ENCODE measurements at places on chromosomes 5 and 9.

- peaks cover 5% of the 10 kb centered on the region for H3K27me3 ChIP-seq
- no peak for DNase-seq
- no peaks in the 10 kb centered on the region for H3K4me1 ChIP-seq
- no peak overlapping the region for H3K4me3 ChIP-seq
Measured at GRCh38 chr9:75455444-75455921, 367.2 kb downstream of the OSTF1 start.

DNA sequence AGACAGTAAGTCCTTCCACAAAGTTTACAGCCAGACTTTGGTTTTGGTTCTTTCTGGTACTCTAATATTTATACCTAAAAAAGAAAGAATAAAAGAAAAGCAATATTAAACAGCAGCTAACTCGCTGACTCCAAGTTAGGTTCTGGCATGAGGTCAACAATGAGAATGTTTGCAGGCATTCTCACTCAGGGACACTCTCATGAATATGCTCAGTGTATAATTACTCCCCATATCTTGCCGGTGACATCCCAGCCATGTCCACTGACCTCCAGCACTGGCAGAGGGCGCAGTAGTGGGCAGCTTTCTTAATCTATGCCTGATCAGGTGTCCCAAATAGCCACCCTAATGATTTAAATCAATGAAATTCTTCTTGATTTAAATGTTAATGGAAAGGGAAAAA, 151.5 kb downstream of the BNC2 start:
- no peaks in the 10 kb centered on the region for H3K36me3 ChIP-seq
- H3K4me1 ChIP-seq = peaks cover 4% of the 10 kb centered on the region
- no peak overlapping the region for H3K4me3 ChIP-seq
- no peak overlapping the region for H3K27ac ChIP-seq
- DNase-seq = no peak

GRCh38 chr5:139551191-139551889, 9.8 kb upstream of the UBE2D2 start:
- H3K4me1 ChIP-seq = no peaks in the 10 kb centered on the region
- no peaks in the 10 kb centered on the region for H3K27me3 ChIP-seq
- no peak overlapping the region for H3K27ac ChIP-seq
- no peak for DNase-seq
- no peak overlapping the region for H3K4me3 ChIP-seq
- no peaks in the 10 kb centered on the region for H3K36me3 ChIP-seq

DNA sequence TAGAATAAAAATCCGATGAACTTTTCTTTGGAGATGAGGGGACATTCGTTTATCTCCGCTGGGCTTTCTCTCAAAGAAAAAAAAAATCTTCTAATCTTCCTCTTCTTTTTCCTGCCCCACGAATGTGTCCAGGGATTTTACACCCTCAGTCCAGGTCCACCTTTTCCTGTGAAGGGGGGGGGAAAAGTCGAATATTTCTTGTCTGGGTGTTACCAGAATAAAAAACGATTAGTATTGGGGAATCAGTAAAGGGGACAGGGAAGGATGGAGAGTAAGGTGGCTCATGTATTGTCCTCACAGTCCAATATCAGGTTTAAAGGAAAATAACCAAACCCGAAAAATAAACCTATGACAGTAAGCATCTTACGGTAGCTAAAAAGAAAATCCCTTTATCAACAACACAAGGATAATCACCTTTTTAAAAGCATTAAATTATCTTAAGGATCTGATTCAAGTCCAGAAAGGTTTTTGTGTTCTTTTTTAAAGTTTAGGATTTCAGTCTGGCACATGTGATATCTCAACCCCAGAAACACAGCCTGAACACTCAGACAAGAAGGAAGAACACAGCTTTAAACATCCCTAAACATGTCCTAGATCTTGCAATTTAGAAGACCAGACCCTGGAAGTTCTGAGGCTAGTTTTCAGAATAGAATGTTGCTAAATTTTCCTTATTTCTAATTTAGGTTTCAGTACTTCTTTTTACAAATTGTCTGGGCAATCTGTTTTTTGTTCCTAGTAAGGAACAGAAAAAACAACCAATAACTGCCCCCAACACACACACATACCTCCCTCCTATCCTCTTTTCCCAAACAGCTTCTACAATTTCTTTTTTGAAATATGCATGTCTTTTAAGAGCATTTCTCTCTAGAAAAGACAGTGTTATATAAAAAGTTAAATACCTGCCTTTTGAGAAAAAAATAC, 1.2 kb downstream of the ZNF608 start:
- peaks cover 3% of the 10 kb centered on the region for H3K36me3 ChIP-seq
- H3K27ac ChIP-seq = no peak overlapping the region
- no peak for DNase-seq
- H3K4me3 ChIP-seq = no peak overlapping the region
- peaks cover 18% of the 10 kb centered on the region for H3K4me1 ChIP-seq

GRCh38 chr5:132067941-132068808, 5.4 kb upstream of the CSF2 start:
- no peak overlapping the region for H3K4me3 ChIP-seq
- no peak for DNase-seq
- H3K36me3 ChIP-seq = no peaks in the 10 kb centered on the region
- H3K4me1 ChIP-seq = peaks cover 7% of the 10 kb centered on the region
- no peak overlapping the region for H3K27ac ChIP-seq

- DNase-seq = no peak
- peaks cover 15% of the 10 kb centered on the region for H3K4me1 ChIP-seq
- H3K4me3 ChIP-seq = no peak overlapping the region
- no peaks in the 10 kb centered on the region for H3K36me3 ChIP-seq
- H3K27me3 ChIP-seq = peaks cover 7% of the 10 kb centered on the region
Measured at GRCh38 chr9:77170991-77171699, 6.2 kb upstream of the VPS13A start.

GRCh38 chr5:157172403-157172802, 6.3 kb upstream of the GARIN3 start:
- DNase-seq = no peak
- H3K4me1 ChIP-seq = no peaks in the 10 kb centered on the region
- H3K27ac ChIP-seq = no peak overlapping the region
- no peaks in the 10 kb centered on the region for H3K36me3 ChIP-seq
- no peak overlapping the region for H3K4me3 ChIP-seq

- no peak for DNase-seq
- H3K4me1 ChIP-seq = peaks cover 53% of the 10 kb centered on the region
- H3K27ac ChIP-seq = peak overlapping the region; percentile 8
- H3K4me3 ChIP-seq = no peak overlapping the region
- peaks cover 2% of the 10 kb centered on the region for H3K36me3 ChIP-seq
- H3K27me3 ChIP-seq = no peaks in the 10 kb centered on the region
Measured at GRCh38 chr9:107290619-107291018, 7.5 kb downstream of the RAD23B start.

- H3K27me3 ChIP-seq = no peaks in the 10 kb centered on the region
- peaks cover 7% of the 10 kb centered on the region for H3K36me3 ChIP-seq
- DNase-seq = no peak
- H3K4me3 ChIP-seq = no peak overlapping the region
Measured at GRCh38 chr9:3507395-3508077, 18.3 kb downstream of the RFX3 start.

- peaks cover 18% of the 10 kb centered on the region for H3K4me1 ChIP-seq
- H3K27me3 ChIP-seq = no peaks in the 10 kb centered on the region
- H3K36me3 ChIP-seq = peaks cover 7% of the 10 kb centered on the region
- DNase-seq = no peak
- no peak overlapping the region for H3K4me3 ChIP-seq
Measured at GRCh38 chr5:132203464-132203818, 24.2 kb downstream of the P4HA2 start.

- no peak overlapping the region for H3K4me3 ChIP-seq
- no peak for DNase-seq
- no peaks in the 10 kb centered on the region for H3K4me1 ChIP-seq
- no peaks in the 10 kb centered on the region for H3K27me3 ChIP-seq
Measured at GRCh38 chr9:111621895-111622480, 9.1 kb upstream of the DNAJC25 start.

DNA sequence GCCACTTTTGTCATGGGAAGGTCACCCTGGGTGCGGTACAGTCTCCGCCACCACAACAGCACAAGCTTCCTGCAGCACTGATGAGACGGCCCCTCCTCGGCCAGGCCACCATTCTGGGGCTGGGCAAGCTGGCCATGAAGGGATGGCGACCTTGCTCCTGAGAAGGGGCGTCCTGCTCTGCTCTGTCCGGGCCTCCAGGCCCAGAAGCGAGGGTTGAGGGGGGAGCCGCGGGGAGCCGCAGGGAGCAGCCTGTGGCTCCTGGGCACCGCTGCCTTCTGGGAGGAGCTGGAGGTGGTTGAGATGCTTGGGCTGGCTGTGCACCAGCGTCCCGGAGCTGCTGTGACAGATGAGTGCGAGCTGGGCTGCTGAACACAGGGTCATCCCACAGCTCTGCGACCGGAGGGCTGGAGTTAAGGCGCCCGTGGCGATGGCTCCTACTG, 84.3 kb upstream of the RAPGEF1 start:
- H3K4me1 ChIP-seq = no peaks in the 10 kb centered on the region
- H3K27ac ChIP-seq = no peak overlapping the region
- no peak overlapping the region for H3K4me3 ChIP-seq
- peaks cover 22% of the 10 kb centered on the region for H3K27me3 ChIP-seq

DNA sequence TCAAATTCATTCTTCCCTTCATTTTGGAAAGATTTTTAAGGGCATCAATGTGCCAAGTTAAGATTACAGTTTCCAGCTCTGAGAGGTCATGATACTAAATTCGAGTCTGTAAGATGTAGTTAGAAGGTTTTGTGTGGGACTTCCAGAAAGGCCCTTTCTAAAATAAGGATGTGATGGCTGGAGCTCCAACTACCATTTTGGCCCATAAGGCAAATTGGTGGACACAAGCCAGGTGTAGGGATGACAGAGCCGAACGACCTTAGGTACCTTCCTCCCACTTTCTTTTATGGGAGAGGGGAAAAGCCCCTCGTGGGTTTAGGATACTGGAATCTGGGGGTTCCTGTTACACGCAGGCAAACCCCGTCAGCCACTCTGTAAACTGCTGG, 54.3 kb upstream of the PTPDC1 start:
- DNase-seq = no peak
- no peaks in the 10 kb centered on the region for H3K36me3 ChIP-seq
- peaks cover 13% of the 10 kb centered on the region for H3K4me1 ChIP-seq
- peak overlapping the region; percentile 98 for H3K4me3 ChIP-seq
- peaks cover 3% of the 10 kb centered on the region for H3K27me3 ChIP-seq

- DNase-seq = no peak
- H3K27me3 ChIP-seq = peaks cover 28% of the 10 kb centered on the region
- no peaks in the 10 kb centered on the region for H3K4me1 ChIP-seq
- H3K4me3 ChIP-seq = no peak overlapping the region
- no peaks in the 10 kb centered on the region for H3K36me3 ChIP-seq
- no peak overlapping the region for H3K27ac ChIP-seq
Measured at GRCh38 chr9:87324613-87325194, 173.0 kb upstream of the DAPK1 start.

- no peak overlapping the region for H3K4me3 ChIP-seq
- H3K27ac ChIP-seq = no peak overlapping the region
- peaks cover 5% of the 10 kb centered on the region for H3K36me3 ChIP-seq
Measured at GRCh38 chr9:127883959-127884358, 6.5 kb upstream of the AK1 start.

DNA sequence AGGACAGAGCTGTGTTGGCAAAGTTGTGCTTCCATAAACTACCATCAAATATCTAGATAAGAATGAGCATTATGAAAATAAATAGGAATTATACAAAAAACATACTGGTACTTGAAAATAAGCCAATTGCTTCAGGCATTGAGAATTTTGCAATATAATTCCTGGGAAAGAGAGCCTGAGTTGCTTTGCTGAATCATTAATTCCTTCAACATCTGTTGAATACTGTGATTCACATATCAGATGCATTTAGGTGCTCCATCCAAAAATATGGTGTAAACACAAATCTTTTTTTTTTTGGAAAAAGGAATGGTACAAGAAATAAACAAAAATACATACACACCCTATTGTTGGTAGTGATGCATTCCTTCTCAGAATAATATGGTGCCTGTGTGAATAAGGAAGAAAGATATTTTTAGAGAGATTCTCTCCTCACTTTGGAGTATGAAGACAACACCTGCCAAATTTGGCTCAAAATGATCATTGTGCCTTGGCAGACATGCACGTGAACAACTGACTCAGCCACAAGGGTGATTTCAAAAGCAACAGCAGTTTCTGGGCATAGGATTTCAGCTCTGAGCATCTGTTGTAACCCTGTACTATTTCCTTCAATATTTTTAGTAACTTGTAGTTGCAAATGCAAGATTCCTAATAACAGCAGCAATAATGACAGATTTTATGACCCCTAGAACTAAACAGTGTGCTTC, 96.7 kb downstream of the CAVIN4 start:
- DNase-seq = no peak
- no peaks in the 10 kb centered on the region for H3K27me3 ChIP-seq
- H3K4me1 ChIP-seq = no peaks in the 10 kb centered on the region
- no peaks in the 10 kb centered on the region for H3K36me3 ChIP-seq
- no peak overlapping the region for H3K27ac ChIP-seq
- no peak overlapping the region for H3K4me3 ChIP-seq

DNA sequence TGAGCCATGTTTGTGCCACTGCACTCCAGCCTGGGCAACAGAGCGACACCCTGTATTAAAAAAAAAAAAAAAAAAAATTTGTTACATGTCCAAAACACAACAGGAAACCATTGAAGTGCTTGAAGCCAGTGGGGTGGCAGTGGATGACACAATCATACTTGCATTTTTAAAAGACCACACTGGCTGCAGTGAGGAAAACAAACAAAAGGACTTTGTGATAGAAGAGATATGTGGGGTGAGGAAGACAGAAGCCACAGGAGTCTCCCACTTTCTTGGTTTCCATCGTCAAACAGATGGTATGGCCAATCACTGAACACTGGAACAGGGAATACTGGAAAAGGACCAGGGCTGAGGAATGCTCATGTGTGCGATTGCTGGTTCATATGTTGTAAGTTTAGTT, 20.9 kb upstream of the COMMD10 start:
- H3K4me1 ChIP-seq = no peaks in the 10 kb centered on the region
- H3K36me3 ChIP-seq = no peaks in the 10 kb centered on the region
- no peak for DNase-seq
- H3K27me3 ChIP-seq = peaks cover 8% of the 10 kb centered on the region
- no peak overlapping the region for H3K4me3 ChIP-seq

DNA sequence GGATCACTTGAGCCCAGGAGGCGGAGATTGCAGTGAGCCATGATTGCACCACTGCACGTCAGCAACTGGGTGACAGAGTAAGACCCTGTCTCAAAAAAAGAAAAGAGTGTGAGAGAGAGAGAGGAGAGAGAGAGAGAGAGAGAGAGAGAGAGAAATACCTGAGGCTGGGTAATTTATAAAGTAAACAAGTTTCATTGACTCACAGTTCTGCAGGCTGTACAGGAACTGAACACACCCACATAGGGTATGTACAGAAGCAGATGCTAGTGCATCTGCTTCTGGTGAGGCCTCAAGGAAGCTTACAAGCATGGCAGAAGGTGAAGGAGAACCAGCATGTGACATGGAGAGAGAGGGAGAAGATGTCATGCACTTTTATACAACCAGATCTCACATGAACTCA, 46.4 kb upstream of the CHD1 start:
- DNase-seq = no peak
- H3K27ac ChIP-seq = peak overlapping the region; percentile 67
- H3K36me3 ChIP-seq = no peaks in the 10 kb centered on the region
- no peaks in the 10 kb centered on the region for H3K27me3 ChIP-seq

DNA sequence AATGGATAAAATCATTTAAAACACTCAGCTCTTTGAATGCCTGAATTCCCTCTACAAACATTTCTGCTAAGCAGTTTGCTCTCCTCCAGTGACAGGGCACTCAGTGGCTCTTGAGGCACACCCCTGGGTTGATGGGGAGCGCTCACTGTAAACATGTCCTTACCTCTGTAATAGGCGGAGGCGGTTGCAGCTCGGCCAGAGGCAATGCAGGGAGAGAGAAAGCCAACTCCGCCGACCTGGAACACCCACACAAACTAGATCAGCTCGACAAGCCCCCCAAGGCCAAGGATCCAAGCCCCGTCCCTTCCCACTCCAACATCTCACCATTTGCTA, 329 bp downstream of the CDC23 start:
- H3K4me3 ChIP-seq = peak overlapping the region; percentile 100
- DNase-seq = no peak
- peaks cover 1% of the 10 kb centered on the region for H3K36me3 ChIP-seq
- H3K27ac ChIP-seq = peak overlapping the region; percentile 98
- H3K27me3 ChIP-seq = no peaks in the 10 kb centered on the region

Measured in progenitor cell of endocrine pancreas (in vitro differentiated cells).